ENCODE measurements at places on chromosomes 5 and 9.
A peak's percentile ranks its signal among the peaks of the same experiment; 100 is the strongest.

- DNase-seq, result no peak
These were observed 63.8 kb upstream of the PPARGC1B start for GRCh38 chr5:149666212-149666852.

DNA sequence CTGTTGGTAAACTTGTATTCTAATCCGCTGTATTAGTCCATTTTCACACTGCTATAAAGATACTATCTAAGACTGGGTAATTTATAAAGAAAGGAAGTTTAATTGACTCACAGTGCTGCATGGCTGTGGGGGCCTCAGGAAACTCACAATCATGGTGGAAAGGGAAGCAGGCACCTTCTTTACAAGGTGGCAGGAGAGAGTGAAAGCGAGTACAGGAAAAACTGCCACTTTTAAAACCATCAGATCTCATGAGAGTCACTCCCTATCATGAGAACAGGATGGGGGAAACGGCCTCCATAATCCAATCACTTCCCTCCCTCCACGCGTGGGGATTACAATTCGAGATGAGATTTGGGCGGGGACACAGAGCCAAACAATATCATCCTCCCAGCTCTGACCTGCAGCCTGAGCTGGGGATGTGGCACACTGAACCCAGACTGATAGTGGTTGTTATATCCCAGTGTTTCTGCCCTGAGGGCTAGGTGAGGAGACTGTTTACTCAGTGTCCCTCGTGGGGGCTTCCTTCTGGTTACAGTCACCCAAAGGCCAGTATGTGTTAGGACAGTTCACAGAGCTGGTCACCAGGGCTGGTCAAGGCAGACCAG is 488.3 kb downstream of the KDM4C start:
- DNase-seq, result no peak

DNA sequence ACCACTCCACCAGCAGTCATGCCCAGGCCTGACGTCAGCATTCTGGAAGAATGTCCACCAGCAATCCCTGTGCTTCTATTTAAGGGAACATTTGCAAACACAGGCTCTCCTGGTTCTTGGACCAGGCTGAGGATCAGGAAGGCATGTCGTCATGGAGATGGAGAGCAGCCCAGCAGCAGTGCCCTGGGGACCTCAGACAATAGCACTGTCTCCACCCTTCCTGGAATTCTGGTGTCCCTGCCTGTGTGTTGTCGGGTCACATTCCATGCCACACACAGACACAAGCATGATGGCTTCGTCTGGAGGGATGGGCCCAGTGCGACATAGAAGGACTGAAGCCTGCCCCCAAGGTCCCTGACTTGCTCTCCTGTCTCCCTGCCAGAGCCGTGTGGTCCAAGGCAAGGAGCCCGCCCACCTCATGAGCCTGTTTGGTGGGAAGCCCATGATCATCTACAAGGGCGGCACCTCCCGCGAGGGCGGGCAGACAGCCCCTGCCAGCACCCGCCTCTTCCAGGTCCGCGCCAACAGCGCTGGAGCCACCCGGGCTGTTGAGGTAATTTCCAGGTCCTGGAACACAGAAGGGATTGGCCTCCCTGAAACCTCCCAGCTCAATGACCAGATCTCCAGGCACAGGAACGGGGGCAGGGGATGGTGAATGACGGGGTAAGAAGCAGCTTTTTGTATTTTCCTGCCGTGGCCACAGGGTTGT is 43.8 kb downstream of the STOM start:
- no peak for DNase-seq

GRCh38 chr9:97038611-97039513 is at the start of gene CTSV:
Gene CTSV, minus strand, starts transcription at chr9:97039142. Its CDS starts 1,099 bp downstream, at chr9:97038043.
- DNase-seq, result peak; percentile 75

DNA sequence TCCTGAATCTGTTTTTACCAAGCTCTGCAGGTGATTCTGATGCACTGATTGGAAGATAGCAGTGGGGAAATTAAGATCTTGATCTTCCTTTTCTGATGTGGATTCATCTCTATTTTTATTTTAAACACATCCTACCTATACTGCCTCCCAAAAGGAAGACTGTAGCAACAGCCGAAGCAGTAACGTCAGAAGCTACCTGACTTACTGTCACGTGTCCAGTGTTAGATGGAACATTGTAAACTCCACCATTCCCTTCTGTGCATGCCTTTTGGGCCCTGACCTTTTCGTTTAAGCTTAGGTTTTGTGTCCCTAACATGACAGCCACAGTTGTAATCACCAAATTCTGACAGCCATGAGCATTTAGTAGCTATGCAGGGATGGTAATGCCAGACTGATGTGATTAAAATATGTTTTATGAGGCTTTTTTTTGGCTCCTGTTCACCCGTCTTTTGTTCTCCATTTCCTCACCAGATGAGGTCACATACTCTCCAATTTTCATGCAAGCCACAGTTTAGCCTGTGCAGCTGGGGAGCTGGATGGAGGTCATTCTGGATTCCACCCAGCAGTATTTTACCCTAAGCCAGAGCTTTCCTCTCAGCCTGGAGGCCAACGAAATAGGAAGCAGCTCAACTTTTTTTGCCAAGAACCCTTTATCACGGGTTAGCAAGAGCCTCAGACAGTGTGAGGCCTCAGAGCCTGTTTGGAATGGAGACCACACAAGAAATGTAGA is 15.6 kb upstream of the FOXD1 start:
- DNase-seq, result no peak

GRCh38 chr9:90834828-90835595 is 33.4 kb downstream of the SYK start:
- DNase-seq, result no peak

- DNase-seq, result no peak
These were observed 93.6 kb upstream of the TLE4 start for GRCh38 chr9:79477955-79478771.

DNA sequence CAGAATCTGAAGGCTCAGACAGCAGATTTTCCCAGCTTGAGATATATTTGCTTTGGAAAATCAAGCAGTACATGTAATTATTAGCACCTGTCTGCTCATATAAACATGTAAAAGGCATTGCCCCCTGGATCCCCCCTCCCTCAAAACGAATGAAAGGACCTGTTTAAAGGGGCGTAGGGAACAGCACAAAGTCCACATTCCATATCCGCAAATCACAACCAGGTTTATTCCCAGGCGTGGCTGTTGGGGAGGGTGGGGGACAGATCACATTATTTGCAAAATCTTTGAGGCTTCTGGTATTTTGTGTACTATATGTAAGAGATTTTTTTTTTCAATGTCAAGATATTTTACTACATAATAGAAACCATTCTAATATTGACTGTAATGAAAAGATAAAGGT is 8.7 kb upstream of the MRPS2 start:
- DNase-seq, result no peak

DNA sequence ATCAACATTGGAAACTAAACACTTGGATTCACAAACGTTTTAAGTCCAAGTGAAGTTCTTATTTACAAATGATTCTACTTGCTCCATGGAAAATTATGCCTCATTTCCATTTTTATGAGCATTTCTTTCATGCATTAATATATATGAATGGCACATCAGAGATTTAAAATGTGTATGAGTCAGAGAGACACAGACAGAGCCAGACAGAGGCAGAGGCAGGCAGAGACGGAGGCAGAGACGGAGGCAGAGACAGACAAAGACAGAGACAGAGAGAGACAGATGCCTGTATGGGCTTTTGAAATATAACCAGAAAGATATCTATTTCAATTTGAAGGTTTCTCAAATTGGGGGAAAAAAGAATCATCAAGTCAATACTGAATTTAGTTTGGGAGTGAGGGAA is 649.0 kb downstream of the PTPRD start:
- DNase-seq, result no peak

- DNase-seq, result no peak
These were observed 214.3 kb downstream of the C9orf50 start for GRCh38 chr9:129406278-129407225.

- no peak for DNase-seq
These were observed 104.1 kb downstream of the STRBP start for GRCh38 chr9:123164285-123164684.

DNA sequence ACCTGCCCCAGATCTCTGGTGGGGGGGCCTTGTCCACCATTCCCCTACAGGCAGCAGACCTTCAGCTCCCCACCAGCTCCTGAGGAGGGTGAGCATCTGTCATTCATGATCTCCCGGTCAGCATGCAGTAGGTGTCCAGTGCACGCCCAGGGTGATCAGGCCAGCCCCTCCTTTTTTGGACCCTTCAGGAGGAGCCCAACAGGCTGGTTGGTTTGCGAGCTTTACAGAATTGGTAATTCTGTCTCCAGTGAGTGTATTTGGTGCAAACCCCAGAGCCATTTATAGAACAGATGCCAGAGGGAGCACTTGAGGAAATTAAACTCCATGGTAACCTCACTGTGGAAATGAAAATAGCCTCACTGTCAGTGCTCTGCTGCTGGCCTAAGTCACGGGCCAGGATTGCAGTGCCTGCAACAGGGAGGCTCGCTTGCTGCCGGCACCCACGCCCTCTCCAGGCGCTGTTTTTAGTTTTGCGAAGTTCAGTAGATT is 23.4 kb downstream of the WNK2 start:
- no peak for DNase-seq

GRCh38 chr9:137156567-137157375 is 13.1 kb downstream of the LRRC26 start:
- peak; percentile 27 for DNase-seq

- no peak for DNase-seq
These were observed 2.7 kb downstream of the AOPEP start for GRCh38 chr9:94729199-94729598.

GRCh38 chr5:143318270-143318669 is 85.2 kb downstream of the NR3C1 start:
- no peak for DNase-seq

DNA sequence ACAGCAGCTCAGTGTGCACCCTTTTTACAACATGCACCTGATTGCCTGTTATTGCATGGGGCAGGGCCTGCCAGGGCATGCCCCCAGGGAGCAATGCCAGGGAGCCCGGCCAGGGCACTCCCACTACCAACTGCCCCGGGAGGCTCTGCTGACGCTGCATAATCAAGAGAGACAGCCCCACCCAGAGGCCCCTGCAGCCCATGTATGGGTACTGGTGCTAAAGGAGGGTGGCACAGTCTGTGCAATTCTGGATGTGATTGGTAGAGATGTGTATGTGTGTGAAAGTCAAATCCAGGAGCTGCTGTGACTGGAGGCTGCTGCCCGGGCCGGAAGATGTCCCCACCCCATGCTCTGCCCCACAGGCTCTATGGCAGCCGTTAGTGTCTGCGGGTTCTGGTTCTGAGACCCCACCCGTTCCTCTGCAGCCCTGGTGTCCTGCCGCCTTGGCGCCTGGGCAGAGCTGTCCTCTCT is 3.9 kb upstream of the NEURL1B start:
- DNase-seq, result no peak

DNA sequence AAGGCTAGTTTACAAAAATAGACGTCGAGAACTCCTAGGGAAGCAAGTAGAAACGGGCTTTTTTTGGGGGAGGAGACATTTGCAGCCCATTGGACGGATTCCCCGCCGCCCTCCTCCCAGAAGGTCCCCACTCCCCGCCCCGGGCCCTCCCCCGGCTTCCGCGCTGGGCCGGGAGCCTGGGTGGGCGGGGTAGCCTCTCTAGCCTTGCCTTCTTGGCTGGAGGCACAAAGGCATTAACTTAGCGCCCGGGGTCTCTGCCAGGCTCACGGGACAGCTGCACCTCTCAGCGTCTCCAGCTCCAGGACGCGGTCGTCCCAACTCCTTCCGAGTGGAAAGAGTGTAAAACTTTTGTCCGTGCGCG is at the start of gene DMRTA1:
Gene DMRTA1, plus strand, starts transcription at position 236 of the 361 bp plus-strand sequence. CDS start 242 bp downstream, outside the sequence.
- DNase-seq, result no peak

- no peak for DNase-seq
These were observed 68.1 kb upstream of the ERCC6L2 start for GRCh38 chr9:95807326-95807947.

DNA sequence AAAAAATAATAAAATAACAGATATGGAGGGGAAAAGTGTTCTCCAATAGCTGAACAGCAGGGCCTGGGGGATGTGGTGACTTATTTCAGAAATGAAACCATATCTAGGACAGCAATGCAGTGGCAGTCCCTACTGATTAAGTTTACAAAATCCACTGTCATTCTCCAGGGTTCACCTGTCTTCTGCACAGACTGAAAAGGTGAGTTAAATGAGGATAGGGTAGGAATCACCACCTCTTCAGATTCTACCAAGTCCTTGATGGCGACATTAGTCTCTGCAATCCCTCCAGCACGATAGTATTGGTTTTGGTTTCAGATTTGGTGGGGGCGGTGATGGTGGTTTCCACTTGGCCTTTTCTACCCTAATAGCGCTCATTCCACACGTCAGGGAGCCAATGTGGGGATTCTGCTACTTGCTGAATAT is 32.3 kb upstream of the NPM1 start:
- no peak for DNase-seq

- DNase-seq, result no peak
These were observed 65.0 kb downstream of the SLC1A1 start for GRCh38 chr9:4555236-4555635.

- no peak for DNase-seq
These were observed 10.4 kb downstream of the ENHO start for GRCh38 chr9:34512131-34513078.

GRCh38 chr9:114272739-114273431 is 50.0 kb upstream of the ORM1 start:
- no peak for DNase-seq

- no peak for DNase-seq
These were observed 135.9 kb downstream of the SLIT3 start for GRCh38 chr5:169165052-169165451.

- no peak for DNase-seq
These were observed 287.5 kb downstream of the KCTD16 start for GRCh38 chr5:144458216-144458615.

DNA sequence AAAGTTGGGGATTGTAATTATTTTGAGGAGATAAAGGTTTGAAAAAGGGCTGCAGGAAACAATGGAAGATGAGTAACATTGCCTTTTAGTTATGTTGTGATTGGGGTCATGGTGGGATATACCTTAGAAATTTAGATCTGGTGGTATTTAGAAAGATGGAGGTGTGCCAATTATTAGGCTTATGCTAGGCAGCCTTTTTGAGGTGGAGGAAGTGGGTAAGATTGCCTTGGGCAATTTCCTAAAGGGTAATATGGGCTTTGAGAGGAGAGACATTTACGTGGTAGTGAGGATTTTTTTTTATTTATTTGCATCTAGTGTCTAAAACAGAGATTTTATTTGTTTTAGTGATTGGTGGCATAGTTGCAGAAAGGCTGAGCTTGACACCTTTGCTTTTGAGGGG is 10.5 kb downstream of the HSPA4 start:
- no peak for DNase-seq
